ENCODE measurements at places on chromosomes 3 and 15.

DNA sequence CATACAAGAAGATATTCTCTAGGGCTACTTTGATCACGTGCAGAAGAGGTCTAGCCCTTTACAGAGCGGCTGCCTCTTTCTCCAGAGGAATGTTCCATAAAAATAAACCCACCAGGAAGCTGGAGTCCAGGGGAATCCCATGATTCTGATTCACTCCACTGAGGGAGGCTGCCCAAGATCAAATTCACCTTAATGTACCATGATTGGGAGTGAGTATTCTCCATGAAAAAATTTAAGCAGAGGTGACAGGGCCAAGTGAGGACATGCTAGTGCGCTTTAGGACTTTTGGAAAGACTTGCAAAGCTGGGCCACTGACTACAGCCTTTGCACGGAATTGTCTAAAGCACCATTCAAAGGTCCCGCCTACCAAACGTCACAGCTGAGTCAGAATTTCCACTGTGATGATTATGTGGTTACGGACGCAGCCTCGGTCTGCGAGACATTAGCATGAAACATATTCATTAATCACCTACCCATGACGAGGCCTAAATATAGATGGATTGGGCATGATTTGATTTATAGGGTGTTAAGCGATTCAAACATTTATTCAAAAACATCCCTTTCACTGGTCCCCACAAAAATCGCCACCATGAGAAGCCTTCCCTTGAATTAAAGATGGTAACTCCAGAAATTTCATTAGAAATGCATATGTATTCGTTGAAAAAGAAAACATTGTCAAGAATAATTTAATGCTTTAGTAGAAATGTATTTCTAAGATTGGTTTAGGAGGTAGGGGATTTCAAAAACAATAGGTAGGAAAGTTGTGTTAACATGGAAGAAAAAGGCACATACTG lies 152.6 kb downstream of the GREM1 start:
- no peak for DNase-seq

GRCh38 chr3:116579840-116580239 lies 129.7 kb upstream of the TUSC7 start:
- DNase-seq = no peak

DNA sequence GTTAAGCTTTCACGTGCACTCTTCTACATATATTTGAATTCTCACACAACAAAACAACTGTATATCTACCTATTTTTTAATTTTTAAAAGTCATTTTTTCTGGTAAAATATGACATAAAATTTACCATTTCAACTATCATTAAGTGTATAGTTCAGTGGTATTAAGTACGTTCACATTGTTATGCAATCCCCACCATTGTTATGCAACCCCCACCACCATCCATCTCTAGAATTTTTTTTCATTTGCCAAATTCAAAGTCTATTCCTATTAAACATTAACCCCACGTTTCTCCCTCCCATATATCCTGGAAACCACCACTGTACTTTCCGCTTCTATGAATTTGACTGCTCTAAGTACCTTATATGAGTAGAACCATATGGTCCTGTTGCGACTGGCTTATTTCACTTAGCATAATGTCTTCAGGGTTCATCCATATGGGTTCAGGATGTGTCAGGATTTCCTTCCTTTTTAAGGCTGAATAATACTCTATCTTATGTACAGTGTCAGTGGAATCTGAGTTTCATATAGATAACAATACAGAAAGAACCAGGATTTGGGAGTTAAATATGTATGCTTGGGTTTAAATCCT lies 279.2 kb downstream of the DOCK3 start:
- DNase-seq = no peak

GRCh38 chr3:19016851-19017250 lies 131.5 kb upstream of the KCNH8 start:
- no peak for DNase-seq

- DNase-seq = no peak
These were observed 41.8 kb downstream of the AQR start for GRCh38 chr15:34927726-34928125.

DNA sequence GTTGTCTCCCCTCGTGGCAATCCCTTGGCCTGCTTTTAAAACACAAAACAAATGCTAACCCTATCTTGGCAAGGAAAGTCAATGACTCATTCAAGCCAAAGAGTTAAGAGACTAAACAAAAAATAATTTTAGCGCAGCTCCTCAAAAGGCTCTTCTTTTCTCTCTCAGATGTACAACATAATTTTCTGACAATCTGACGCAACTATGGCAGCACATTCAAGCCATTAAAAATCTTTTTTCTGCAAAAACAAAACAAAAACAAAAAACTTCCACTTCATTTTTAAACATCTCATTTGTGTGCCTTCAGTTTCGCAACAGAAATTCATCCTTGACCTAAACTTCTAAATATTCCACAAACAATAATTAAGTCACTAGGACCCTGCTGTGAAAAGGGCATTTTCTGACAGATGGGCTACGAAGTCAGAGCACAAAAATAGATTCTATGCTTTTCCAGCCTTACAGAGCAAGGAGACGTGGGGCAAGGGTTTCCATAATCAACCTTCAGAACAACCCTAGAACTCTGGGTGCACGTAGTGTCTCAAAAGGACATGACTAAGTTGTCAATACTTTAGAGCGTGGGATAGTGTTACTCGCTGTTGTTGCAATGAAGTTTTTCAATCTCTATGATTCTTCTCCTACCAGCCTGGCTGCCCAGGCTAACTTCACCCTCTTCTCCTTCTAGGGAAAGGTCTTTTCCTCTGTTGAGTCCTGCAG lies 84.3 kb downstream of the MB21D2 start:
- DNase-seq = no peak

DNA sequence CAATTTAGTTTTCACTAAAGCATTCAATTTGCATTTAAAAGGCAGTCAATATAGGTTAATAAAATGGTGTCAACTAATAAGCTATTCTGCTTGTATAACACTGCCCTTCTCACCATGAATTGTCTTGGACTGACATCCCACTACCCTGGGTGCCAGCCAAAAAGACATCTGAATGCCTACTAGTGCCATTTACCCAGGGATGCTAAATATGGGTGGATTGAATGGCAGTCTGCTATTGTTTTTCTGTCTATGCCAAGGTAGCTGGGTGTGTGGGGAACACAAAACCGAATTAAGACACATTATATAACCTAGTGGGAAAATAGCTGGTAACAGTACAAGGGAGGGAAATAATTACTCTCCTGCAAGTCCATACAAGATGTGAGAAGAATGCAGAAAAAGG lies 240.0 kb upstream of the CFAP20DC start:
- DNase-seq = no peak

DNA sequence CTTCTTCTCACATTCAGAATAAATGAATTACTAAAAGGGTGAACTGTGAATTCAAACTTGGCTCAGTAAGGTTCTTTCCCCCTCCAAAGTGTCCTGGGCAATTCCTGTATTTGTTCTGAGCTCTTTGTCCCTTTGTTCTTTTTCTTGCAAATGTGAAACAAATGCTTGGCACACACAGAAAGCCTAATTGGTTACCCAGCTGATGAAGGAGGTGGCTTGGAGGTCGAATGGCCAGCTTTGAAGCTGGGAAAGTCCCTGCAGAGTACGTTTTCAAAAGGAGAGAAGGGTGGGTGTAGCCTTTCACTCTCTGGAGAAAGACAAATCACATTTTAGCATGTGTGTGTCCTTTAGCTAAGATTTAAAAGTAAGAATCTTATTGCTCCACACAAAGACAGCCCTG lies 154.4 kb downstream of the PEX5L start:
- no peak for DNase-seq

GRCh38 chr3:354432-354831 lies 157.9 kb downstream of the CHL1 start:
- DNase-seq = no peak

GRCh38 chr3:77150759-77151158 lies 110.9 kb downstream of the ROBO2 start:
- no peak for DNase-seq

Measured in stimulated activated CD4-positive, alpha-beta T cell treated with anti-CD3 and anti-CD28 coated beads, Interleukin-1b, Interleukin-23, amount 100 ng/mL, for 24 hours (primary cell).